Ascending aorta (tissue), 2 donors: ENCODE measurements at places on chromosomes 6 and 20.
A peak's percentile ranks its signal among the peaks of the same experiment; 100 is the strongest.

DNA sequence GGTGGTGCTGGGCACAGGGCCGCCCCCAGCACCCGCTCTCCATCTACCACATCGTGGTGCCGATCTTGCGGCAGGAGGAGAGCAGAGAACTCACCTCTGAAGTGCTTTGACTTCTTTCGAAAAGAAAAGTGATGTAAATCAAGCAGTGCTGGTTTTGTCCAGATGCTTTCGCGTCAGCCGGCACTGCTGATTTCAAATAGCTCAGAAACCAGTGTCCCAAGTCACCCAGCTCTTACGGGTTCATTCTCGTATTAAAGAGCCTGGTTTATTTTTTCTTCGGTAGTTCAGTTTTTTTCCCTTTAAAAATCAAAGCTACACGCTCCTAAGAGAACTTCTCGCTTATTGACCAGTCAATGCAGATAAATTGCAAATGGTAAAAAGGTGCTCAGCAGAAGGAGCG lies 32.1 kb downstream of the MYT1 start:
- DNase-seq = no peak

DNA sequence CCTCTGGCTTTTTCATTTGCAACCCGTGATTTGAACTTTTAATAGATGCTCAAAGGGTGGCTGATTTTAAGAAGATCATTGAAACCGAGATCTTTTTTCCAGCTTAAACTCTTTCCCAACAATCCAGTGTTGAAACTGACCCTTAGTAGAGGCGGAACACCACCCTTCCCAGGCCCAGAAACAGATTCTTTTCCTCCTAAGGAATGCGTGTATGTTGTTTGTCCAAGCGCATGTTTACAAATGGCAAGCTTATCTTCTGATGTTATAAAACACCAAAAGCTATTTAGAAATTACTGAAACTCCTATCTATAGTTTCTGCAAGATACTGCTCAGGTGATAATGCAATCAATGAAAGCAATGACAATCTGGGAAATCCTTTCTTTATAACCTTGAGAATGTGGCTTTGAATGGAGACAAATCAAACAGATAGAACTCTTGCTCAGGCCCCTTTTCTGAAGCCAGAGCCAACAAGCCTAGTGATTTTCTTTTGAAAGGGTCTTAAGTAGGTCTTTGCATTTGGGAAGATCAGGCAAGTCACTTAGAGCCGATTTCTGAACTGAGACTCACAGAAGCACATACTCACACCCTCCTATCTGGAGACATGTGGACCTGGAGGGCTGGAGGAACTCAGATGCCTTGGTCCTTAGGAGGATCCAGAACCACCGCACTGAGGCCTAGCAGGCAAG lies 9.1 kb downstream of the BANF2 start:
- DNase-seq = no peak

DNA sequence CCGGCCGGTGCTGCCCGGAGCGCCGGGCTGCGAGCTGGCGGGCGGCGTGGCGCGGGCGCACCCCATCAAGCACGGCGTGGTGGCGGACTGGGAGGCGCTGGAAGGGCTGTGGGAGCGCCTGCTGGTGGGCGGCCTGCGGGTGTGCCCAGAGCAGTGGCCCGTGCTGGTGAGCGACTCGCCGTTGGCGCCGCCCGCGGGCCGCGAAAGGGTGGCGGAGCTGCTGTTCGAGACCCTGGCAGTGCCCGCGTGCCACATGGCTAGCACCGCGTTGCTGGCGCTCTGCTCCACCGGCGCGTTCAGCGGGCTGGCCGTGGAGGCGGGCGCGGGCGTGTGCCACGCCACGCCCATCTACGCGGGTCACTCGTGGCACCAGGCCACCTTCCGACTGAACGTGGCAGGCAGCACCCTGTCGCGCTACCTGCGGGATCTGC lies 517 bp downstream of the ACTL10 start:
- DNase-seq = peak; percentile 85

- no peak for DNase-seq
Observed at GRCh38 chr6:97963193-97963592, 680.2 kb upstream of the MMS22L start.

DNA sequence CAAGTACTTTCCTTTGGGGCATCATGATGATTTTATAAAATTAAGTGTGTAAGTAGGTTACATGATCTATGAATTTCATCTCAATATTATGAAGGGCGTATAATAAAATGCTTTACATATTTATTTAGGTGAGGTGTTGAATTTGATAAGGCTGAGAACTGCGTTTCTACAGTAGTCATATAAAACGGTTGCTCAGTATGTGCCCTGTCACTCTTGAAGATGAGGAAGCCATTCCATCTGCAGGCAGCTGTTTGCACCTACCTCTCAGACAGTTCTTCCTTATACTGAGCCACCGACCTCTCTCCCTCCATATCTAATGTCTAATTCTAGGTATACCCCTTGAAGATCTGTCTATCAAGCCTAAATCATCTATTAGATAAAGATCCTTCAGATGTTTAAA lies 16.1 kb downstream of the NCOA7 start:
- DNase-seq = no peak

- DNase-seq = no peak
Observed at GRCh38 chr6:3061501-3061941, 6.8 kb upstream of the RIPK1 start.

GRCh38 chr6:114119056-114119455 lies 148.1 kb upstream of the HDAC2 start:
- no peak for DNase-seq

- DNase-seq = no peak
Observed at GRCh38 chr20:22807045-22807444, 222.7 kb upstream of the FOXA2 start.

GRCh38 chr20:9172851-9173250 lies 104.0 kb downstream of the PLCB4 start:
- no peak for DNase-seq

DNA sequence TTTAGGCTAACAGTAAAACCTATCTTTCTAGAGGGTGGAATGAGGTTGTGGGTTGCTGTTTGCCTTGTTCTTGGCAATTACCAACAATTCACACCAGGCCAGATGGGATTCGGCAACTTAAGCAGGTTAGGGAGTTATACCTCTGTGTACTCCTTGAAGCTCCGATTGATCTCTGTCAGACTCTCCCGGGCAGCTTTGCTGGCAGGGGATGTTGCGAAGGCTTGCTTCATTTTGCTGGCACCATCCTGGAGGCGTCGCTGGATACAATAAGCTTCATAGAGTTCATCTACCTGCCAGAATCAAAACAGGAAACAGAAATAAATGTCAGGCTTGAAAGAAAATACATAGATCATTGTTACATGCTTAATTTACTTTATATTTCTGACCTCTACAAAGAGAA lies 66.4 kb upstream of the ARMH2 start:
- DNase-seq = no peak

GRCh38 chr20:25203871-25204320 lies 8.4 kb downstream of the ENTPD6 start:
- no peak for DNase-seq

GRCh38 chr6:167574431-167575151 lies 249.7 kb downstream of the TTLL2 start:
- DNase-seq = peak; percentile 89

DNA sequence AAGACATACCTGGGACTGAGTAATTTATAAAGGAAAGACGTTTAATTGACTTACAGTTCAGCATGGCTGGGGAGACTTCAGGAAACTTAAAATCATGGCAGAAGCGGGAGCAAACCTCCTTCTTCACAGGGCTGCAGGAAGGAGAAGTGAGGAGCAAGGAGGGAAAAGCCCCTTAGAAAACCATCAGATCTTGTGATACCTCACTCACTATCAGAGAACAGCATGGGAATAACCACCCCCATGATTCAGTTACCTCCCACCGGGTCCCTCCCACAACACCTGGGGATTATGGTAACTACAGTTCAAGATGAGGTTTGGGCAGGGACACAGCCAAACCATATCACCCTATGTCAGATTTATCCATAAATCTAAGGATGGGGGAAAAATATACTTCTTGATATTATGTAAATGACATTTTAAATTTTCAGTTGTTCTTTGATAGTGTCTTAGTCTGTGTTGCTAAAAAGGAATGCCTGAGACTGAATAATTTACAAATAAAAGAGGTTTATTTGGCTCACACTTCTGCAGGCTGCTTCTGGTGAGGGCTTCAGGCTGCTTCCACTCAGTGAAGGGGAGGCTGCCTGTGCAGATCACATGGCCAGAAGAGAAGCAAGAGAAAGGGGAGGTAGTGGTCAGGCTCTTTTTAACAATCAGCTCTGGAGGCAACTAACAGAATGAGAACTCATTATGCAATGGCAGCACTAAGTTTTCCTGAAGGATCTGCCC lies 1.2 kb upstream of the MCM9 start:
- no peak for DNase-seq

- DNase-seq = no peak
Observed at GRCh38 chr20:9214685-9215084, 145.8 kb downstream of the PLCB4 start.

DNA sequence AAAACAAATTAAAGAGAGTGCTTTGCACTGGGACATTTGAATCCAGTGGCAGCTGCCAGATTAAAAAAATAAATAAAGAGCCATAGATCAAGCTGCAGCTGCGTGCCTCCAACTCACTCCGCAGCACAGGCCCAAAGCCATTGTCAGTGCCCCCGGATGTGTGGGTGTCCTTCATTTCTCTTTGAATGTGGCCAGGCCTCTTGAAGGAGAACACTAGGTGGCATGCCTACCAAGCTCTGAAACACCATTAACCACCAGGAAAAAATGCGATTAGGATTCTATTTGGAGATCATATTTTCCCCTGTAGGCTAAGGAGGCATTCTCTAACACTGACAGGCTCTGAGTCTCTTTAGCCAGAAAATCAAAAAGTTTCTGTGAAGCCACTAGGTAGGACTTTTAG lies 549.8 kb downstream of the PRKN start:
- no peak for DNase-seq

- DNase-seq = no peak
Observed at GRCh38 chr6:1001655-1002349, 308.9 kb upstream of the EXOC2 start.

DNA sequence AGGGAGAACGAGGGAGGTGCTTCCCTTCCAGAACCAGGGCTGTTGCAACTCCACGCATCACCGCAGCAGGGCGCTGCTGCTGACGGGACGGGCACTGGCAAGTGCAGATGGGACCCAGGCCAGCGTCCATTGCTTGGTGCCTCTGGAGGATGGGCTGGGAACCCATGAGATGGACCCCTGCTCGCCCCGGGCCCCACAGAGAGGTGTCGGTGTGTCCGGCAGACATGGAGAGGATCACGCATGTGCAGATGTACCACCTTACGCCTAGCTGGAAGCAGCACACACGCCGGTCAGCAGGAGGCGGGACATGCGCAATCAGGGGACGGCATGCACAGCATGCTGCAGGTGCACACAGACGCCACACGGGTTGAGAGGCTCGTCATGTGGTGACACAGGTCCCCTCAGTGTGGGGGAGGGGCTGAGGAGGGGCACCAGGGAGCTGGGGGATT lies 5.7 kb downstream of the CABLES2 start:
- no peak for DNase-seq

- DNase-seq = no peak
Observed at GRCh38 chr20:1308067-1308701, 20.8 kb downstream of the SDCBP2 start.

GRCh38 chr6:15456422-15456821 lies 206.4 kb downstream of the DTNBP1 start:
- no peak for DNase-seq

- no peak for DNase-seq
Observed at GRCh38 chr20:50728486-50728980, 2.8 kb upstream of the PARD6B start.

DNA sequence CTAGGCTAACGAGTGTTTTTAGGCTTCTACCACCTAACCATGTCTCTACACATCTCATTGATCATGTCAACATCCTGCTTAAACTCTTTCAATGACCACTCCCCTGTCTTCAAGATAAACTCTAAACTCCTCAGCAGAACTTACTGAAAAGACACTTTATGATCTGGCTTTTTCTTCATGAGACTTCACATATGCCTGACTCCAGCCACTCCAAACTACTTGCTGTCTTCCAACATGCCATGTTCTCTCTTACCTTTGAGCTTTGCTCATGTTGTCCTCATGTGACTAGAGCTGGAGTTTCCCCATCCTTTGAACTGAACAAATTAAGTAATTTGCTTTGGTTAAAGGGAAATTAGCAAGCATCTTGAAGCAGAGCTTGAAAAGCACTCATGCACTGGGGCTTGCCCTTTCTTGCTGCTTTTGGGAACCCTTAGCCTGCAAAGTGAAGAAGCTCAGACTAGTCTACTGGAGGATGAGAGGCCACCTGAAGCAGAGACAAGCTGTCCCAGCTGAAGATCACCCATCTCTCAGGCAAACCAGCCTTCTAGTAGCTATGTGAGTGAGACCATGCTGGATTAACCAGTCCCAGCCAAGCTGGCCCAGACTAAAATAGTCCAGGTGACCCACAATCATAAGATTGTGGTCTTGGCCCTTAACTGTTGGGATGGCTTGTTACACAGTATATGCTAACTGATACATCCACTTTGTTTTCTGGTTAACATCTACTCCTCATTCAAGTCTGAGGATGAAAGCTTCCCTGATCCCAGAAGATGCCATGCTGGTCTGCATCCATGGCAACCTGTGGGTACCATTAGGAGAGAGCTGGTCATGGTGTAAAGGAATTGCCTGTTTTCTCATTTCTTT lies 235.8 kb downstream of the GMPR start:
- no peak for DNase-seq

GRCh38 chr6:85408039-85408438 lies 41.8 kb upstream of the NT5E start:
- DNase-seq = no peak

DNA sequence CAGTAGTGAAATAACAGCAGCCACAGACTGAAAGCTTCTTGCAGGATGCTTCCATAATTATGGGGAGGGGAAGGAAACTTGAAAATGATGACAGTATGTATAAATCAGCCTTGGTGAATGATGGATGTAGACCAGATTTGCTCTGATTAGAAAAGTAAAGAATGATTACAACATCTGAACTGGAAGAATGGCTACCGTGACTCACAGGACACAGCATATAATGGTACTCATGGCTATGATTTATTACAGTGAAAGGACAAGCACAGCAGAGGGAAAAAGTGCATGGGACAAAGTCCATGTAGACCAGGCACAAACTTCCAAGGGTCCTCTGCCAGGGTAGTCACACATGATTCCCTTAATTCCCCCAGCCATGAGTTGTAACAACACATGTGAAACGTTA lies 70.7 kb upstream of the POPDC3 start:
- no peak for DNase-seq
